ENCODE measurements at places on chromosomes 3 and 15. TPM values are rescaled to one million over a fixed set of nuclear protein-coding genes. Genes with fewer than 3 reads are reported as not detected.

RAB6B gene
- total RNA-seq: 6.9 TPM

ITIH1 gene
- 1.3 TPM for total RNA-seq

BSN gene
- 0.48 TPM for total RNA-seq

RASGRP1 gene
- total RNA-seq: 0.67 TPM

PP2D1 gene
- not detected for total RNA-seq
